ENCODE measurements at places on chromosomes 4 and X.

GRCh38 chrX:57367649-57368048, 81.1 kb downstream of the FAAH2 start:
- no peak for DNase-seq

GRCh38 chrX:48573690-48574269, 504 bp upstream of the RBM3 start:
- DNase-seq = no peak

GRCh38 chr4:145420595-145421214, 60.9 kb upstream of the SMAD1 start:
- no peak for DNase-seq

DNA sequence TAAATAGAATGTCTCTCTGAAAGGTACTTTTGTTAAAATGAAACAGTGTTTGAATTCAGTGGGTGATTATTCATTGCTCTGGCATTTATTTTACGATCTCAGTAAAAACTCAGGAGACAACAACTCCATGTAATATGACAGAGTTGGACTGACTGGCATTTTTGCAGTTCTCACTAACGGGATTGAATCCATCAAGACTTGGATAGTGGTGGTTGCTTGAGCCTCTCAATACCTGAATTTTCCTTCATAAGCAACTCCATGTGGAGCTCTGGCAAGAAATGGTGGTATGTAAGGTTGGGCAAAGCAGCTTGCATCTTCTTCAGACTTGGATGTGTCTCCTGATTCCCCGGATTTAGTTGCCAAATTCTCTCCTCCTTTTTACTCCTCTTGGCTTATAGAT, 72.7 kb downstream of the FRMPD4 start:
- no peak for DNase-seq

- DNase-seq = no peak
These were observed 64.7 kb downstream of the IL13RA2 start for GRCh38 chrX:114952696-114953095.

- DNase-seq = no peak
These were observed 31.8 kb downstream of the ZNF732 start for GRCh38 chr4:273309-274017.

- DNase-seq = no peak
These were observed 1015.3 kb downstream of the ARAP2 start for GRCh38 chr4:35229021-35229420.

DNA sequence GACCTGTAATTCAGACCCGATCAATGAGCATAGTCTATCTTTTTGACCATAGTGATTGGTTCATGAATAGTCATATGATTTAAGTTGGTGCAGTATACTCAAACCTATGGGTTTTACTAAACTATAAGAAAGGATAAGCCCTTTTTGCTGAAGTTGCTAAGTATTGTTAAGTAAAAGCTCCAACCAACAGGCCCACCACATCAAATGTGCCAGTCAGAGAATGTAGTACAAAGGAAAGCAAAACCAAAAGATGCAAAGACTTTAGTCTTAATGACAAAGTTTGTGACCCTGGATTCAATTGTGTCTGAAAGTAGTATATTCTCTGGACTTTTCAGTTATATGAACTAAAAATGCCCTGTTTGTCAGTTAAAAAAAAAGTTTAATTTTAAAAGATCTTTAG, 208.1 kb upstream of the TET2 start:
- no peak for DNase-seq

Measured in smooth muscle cell of the brain vasculature (primary cell).